ENCODE measurements at places on chromosomes 5 and 9. TPM values are rescaled to one million over a fixed set of nuclear protein-coding genes. Genes with fewer than 3 reads are reported as not detected.

- no peak for DNase-seq
Observed at GRCh38 chr9:116267021-116267420, 113.4 kb downstream of the PAPPA start.

DNA sequence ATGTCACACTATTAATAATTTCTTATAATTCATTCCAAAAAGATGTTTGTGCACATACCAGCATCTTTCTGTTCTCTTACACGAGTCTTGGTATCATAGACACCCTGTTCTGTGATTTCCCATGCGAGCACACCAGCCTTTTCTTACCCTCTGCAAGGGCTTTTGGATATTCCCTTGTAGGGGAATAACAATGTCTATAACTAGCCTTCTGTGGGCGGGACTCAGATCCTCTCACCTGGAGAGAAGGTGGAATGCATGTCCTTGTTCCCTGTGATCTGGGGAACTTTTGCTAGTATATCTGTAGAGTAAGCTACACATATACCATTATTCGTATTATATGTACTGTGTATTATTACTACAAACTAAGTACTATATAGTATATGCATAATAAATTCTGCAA lies 44.8 kb downstream of the EHMT1 start:
- peak; percentile 41 for DNase-seq

Gene GABBR2
- not detected for total RNA-seq

Gene TAF11L10
- not detected for total RNA-seq

DNA sequence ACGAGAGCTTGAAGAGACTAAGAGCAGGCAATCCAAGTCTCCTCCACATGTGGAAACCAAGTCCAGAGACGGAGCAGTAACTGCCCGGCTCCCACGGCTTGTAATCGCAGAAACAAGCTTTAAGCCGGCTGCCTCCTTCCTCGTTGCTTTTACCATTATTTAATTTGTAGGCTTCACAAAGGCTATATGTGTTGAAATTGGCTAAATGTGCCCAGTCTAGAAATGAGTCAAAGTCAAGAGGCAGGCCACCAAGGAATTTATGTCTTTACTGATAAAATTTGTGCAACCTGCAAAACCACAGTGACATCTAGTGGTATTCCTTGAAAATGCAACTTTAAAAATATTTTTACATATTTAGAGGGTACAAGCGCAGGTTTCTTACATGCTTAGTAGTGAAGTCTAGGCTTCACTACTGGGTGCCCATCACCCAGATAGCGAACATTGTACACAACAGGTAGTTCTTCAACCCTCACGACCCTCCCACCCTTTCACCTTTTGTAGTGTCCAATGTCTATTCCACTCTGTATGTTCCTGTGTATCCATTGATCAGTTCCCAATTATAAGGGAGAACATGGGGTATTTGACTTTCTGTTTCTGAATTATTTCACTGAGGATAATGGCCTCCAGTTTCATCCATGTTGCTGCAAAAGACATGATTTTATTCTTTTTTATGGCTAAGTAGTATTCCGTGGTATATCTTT lies 33.5 kb upstream of the EBF1 start:
- DNase-seq: no peak

GRCh38 chr9:130022566-130023143 lies 20.3 kb downstream of the FNBP1 start:
- no peak for DNase-seq

Gene DBH
- not detected for total RNA-seq

Gene NUP188
- 45.0 TPM for total RNA-seq

DNA sequence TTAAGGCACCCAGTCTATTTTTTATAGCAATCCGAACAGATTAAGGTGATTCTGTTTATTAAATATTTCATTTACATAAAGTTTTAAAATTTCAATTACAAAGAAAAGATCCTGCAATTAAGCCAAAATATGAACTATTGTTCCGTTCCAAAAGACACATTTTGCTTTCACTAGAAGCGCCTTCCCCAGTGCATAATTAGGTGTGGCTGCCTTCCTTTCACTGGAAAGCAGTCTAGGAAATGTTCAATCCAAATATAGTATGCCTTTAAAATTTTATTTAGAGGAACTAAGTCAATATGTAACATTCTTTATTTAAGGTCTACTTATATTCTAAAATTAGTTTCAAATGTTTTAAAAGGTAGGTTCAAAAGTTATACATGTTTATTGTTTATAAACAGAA lies 7.6 kb downstream of the CTNNAL1 start:
- DNase-seq: no peak

GRCh38 chr9:127509261-127509954 lies 58.1 kb downstream of the LRSAM1 start:
- no peak for DNase-seq

- DNase-seq: no peak
Observed at GRCh38 chr9:34443533-34443932, 14.8 kb downstream of the FAM219A start.

DNA sequence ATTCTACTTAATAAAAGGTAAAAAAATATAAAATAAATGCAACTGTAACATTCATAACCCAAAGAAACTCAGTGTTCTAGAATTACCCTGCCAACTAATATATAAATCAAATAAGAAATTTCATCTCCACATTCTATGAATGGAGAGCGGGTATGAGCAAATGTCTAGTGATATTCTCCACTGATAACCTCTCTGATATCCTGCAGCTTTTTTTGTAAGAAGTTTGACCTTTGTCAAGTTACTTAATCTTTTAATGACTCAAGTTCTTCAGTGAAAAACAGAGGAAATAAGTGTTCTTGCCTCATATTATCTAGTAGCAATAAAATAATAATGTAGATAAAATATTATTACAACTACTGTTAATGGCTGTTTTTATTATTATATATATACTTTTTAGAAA lies 1275.6 kb upstream of the CDH9 start:
- no peak for DNase-seq

Gene FSTL4
- total RNA-seq: 0.11 TPM

Gene PCDHB4
- total RNA-seq: 5.1 TPM

- no peak for DNase-seq
Observed at GRCh38 chr5:177183142-177183541, 49.6 kb downstream of the NSD1 start.

DNA sequence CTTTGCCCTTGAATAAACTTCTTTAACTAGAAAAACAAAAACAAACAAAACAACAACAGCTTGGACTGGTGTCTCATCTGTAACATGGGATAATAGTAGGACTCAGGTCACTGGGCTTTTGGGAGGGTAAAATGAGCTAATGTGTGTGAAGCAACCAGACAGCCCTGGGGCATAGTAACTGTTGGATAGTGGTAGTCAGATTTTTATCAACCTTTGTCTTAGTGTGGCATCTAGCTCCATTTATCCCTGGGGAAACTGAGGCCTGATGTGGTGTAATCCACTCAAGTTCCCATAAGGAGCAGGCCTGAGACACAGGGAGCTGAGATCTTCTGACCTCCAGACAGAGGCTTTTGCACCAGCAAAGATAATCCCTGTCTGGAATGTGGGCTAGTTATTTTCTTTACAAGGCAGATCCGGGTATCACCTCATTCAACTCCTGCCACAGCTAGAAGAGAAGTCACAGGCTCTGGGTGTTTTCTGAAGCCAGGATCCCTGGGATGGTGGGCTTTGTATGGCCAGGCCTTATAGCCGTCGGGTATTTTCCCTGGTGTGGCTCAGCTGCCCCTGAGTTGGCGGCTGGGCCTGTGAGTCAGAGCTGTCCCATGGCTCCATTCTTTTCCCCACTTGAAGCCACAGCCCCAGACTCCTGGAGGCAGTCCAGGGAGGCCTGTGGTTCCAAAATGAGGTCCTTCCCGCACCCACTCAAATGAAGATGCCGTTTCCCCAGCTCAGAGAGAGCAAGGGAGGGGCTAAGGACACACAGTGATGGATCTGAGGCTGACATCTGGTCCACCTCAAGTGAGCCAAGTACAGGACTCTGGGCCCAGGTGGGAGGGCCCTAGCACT lies 26.1 kb upstream of the CSF1R start:
- DNase-seq: peak; percentile 56

DNA sequence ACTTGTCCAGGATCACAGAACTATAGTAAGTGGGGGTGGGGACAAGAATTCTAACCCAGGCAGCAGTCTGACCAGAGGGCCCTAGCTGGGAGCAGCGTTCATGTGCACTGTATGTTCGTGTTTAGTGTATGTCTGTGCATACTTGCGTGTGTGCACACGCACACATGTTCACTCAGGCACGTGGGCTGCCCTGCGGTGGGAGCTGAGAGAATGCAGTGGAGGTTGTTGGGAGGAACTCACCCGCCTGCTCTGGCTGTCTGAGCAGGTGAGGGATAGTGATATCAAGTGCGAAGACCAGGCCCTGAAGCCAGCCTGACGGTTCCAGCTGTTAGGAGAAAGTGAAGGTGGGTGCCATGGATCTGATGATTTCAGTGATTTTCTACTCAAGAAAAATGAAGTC lies 942 bp downstream of the DCANP1 start:
- DNase-seq: no peak

Gene SLC34A3
- total RNA-seq: not detected

DNA sequence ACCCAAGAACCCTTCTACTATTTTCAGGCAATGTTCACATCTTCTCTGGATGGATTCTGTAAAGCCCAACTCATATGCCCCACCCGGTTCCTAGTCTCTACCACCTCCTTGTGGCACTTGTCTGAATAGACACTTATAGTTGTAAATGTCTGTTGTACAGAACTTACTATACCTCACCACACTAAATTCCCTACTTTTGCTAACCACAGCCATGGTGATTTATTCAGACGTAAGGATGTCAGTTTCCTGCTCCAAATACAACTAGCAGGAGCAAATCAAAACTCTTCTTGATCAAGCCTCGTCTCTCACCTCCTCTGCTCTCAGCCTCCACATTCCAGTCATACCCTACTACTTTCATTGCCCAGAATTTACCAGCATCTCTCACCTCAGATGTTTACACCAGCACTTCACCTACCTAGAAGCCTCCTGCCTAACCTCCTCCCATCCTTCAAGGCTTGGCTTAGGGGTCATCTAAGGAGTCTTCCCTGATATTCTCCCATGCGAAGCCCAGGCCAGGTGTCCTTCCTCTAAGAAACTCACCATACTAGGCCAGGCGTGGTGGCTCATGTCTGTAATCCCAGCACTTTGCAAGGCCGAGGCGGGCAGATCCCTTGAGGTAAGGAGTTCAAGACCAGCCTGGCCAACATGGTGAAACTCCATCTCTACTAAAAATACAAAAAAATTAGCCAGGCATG lies 75.5 kb downstream of the MAPKAP1 start:
- DNase-seq: no peak

Gene STING1
- total RNA-seq: 179 TPM

- DNase-seq: no peak
Observed at GRCh38 chr5:8831854-8832253, 714.0 kb downstream of the SEMA5A start.

Gene TXNDC8
- total RNA-seq: not detected

DNA sequence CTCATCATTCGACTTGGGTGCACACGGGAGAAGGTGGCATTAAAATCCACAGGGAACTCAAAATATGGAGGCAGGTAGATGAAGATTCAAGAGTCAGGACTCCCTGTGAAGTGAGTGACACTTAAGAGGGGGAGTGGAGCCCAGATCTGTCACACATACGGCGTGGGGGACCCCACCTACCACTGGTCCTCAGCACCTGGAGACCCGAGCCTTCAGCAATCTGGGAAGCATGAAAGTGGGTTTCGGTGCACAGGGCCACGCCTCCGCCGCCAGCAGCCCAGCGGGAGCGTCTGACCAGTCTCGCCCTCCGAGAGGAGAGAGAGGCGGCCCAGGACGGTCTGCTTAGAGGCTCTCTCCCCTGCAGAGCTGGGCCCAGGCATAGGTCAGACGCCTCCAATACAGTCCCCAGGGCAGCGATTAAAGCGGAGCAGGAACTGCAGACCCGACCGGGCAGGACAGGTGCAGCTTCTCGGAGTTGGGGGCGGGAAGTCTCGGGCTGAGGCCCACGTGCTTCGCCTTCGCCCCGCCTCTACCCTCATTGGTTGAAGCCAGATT lies 639 bp upstream of the SLC2A8 start:
- no peak for DNase-seq

- no peak for DNase-seq
Observed at GRCh38 chr9:86764221-86764624, 183.1 kb downstream of the GAS1 start.

DNA sequence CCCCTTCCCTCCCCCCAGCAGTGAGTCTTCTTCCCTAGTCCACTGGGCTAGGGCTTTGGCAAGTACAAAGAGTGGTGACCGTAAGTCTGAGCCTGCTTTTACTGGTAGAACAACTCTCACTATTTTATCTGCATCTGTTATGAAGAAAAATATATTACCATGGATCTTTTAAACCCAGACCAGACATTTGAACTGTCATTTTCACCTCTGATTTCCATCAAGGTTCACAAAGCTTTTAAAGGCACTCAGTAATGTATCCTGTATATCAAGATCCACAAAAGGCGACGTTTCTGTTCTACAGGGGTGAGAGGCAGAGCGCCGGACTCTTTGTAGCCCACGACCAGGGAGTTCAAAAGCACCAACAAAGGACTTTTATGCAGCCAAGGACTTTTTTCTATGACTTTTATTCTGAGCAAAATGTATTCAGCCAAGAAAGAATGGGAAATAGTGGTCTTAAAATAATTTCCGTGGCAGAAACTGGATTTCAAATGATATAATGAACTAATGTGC lies 388.3 kb downstream of the ANXA1 start:
- no peak for DNase-seq

DNA sequence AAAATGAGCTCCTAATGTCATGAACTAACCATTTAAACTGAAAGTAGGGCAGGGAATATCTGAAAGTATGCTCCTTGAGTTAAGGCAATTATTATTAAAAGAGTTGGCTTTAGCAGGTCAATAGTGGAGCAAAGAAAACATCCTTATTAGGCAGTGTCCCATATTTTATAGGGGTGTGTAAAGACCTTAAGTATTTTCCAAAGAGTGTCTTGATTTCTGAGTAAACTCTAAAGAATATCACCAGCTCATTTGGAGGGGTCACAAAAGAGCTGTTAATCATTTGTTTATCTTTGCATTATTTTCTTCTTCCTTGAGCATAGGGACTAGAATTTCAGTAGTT lies 109.3 kb downstream of the MUSK start:
- DNase-seq: no peak

GRCh38 chr5:139675213-139675612 lies 27.1 kb downstream of the CXXC5 start:
- DNase-seq: no peak

Gene C9orf153
- not detected for total RNA-seq

- DNase-seq: no peak
Observed at GRCh38 chr5:53446908-53447307, 33.5 kb upstream of the FST start.

GRCh38 chr9:101508211-101508610 lies 25.4 kb upstream of the RNF20 start:
- no peak for DNase-seq

DNA sequence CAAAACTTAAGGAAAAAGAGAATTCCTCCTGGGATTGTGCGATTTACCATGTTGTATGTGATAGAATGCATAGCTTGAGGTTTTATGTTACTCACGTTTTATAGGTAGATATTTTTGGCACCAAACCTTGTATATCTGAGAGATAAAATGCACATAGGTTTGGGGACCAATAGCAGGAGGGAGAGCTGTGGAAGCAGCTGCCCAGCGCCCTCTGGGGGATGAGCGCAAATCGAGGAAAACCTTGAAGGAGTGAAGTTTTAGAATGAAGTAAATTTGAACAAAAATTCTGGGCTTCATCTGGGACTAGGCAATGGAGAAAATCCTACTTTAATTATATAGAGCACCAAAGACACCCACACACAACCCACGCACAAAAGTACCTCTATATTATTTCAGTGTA lies 197.0 kb downstream of the ADCY2 start:
- DNase-seq: no peak

Gene LSM11
- total RNA-seq: 1.3 TPM

Gene CHSY3
- total RNA-seq: 51.3 TPM

All from ascending aorta (tissue), 2 donors.